GM13977 (cell line): ENCODE measurements at places on chromosomes 13 and 19.

GRCh38 chr19:13401388-13401787, 104.9 kb downstream of the CACNA1A start:
- DNase-seq, result no peak

GRCh38 chr13:110942248-110942981, 27.5 kb upstream of the ANKRD10 start:
- no peak for DNase-seq

DNA sequence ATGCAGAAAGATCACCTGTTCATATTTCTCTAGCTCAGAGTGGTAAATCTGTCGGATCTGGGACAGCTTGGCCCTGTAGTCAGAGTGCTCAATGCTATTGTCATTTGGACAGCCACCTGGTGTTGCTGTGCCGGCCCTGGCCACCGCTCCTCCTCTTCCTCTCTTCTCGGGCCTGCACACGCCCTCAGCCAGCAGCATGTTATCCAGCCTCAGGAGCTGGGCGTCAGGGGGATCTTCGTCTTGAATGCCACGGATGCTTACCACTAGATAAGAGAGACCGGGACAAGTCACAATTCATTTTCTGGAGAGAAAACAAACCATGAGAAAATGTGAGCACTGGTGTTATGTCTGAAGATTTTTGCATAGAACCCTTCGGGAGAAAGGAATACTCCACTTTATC, 32.5 kb downstream of the CILP2 start:
- DNase-seq, result no peak

GRCh38 chr19:45919678-45920077, 5.1 kb upstream of the NANOS2 start:
- DNase-seq, result no peak

DNA sequence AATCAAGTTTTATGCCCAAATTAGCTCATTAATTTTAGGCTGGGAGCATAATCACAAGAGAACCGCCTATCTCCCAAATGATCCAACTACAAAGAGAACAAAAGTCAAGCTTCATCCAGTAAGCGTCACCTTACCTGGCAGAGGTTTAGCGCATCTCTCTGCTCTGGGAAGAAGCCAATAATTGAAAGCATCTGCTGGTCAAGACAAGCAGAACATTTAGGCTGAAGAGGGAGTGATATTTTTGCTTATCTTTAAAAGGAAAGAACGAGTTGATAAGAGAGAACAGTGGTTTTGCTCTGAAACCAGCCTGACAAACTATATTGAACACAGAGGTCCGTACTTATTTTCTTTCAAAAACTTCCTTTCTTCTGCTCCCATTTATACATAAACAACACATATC, 242.1 kb downstream of the ENOX1 start:
- no peak for DNase-seq

DNA sequence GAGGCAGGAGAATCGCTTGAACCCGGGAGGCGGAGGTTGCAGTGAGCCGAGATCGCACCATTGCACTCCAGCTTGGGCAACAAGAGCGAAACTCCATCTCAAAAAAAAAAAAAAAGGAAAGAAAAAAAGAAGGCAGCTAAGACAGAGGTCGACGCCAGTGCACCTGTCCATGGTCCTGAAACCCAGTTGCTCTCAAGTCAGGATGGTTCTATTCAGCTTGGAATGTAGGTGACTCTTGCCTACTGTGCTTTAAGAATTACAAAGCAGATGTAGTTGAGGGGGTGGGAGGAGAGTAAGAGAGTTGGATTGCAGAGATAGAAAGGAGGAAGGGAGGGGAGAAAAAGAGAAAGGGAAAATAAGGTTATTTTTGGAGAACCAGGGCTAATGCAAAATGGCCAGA, 18.7 kb downstream of the CACNG7 start:
- no peak for DNase-seq

- DNase-seq, result peak; percentile 62
These were observed 24.4 kb downstream of the SLC25A15 start for GRCh38 chr13:40813667-40814454.

DNA sequence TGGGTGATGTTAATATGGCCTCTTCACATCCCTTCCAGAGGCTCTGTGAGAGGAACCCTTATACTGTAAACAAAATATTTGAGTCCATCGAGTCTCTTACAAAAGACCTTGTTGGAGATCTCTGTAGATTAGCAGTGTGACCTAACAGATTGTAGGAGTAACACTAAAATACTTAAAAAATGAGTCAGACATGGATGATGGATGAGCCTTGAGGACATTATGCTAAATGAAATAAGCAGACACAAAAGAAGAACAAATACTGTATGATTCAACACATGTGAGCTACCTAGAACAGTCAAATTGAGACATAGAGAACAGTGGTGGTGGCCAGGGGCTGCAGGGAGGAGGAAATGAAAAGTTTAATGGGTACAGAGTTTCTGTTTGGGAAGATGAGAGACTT, 152.2 kb upstream of the UBL3 start:
- no peak for DNase-seq

DNA sequence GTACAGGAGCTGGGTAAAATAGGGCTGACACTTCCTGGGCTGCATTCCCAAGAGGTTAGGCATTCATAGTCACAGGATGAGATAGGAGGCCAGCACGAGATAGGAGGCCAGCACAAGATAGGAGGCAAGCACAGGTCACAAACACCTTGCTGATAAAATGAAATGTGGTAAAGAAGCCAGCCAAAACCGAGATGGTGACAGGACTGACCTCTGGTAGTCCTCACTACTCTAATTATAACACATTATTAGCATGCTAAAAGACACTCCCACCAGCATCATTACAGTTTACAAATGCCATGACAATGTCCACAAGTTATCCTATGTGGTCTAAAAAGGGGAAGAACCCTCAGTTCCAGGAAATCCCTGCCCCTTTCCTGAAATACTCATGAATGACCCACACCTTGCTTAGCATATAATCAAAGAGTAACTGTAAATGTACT, 20.9 kb upstream of the IGSF23 start:
- DNase-seq, result no peak

DNA sequence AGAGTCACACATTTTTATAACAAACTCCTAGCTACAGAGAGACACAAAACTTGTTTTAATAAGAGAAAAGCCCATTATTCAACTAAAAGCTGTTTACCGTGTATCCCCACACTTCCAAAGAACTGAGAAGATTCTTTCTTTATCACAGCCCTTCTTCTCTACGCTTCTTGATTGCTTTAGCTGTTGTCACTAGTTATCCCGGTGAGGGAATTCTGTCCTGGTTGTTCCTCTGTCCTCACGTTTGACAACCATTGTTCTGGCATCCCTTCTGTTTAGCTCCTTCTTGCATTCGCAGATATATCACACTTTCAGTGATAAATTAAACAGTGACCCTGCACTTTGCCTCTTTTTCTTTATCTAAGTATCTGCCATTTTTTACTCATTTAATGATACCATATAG, 1035.1 kb upstream of the PCDH20 start:
- DNase-seq, result no peak

DNA sequence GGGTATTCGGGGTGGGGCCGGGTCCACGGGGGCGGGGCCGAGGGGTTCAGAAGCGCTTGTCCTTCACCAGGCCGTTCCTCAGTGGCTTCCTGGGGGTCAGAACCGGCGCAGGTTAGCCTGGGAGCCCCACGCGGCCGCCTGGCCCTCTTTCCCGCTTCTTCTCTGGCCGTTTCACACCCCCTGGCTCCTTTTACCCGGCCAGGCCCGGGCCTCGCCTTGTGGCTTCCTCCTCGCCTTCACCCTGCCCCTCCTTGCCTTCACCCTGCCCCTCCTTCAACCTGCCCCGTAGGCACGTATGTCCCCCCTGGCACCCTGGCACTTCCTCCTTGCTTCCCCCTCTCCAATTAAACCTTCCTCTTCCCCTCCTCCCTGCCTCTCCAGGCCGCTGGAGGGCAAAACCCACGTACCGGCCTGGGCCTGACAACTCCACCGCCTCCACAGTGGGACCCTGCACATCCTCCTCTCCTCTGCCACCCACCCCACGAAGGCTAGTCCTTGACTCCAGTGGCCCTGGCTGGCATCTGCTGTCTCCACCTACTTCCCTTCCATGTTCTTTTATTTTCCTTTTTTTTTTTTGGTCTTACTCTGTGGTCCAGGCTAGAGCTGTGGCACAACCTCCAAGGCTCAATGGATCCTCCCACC, 25.3 kb downstream of the CERS1 start:
- DNase-seq, result peak; percentile 43

- no peak for DNase-seq
These were observed 4.8 kb downstream of the ADPRHL1 start for GRCh38 chr13:113448545-113448884.

DNA sequence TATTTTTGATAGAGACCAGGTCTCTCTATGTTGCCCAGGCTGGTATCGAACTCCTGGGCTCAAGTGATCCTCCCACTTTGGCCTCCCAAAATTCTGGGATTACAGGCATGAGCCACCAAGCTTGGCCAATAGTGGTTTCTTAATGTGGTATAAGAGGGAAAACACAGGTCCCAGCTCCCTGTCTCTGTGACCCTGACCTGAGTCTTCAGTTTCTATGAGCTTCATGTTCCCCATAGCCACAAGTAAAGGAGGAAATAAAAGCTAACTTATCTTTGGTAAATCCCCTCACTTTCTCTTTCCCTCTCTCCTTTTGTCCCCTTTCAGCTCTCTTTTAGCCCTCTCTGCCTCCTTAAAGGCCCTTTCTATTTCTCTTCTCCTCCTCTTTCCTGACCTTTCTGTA, 50.3 kb downstream of the ABCC4 start:
- DNase-seq, result no peak

DNA sequence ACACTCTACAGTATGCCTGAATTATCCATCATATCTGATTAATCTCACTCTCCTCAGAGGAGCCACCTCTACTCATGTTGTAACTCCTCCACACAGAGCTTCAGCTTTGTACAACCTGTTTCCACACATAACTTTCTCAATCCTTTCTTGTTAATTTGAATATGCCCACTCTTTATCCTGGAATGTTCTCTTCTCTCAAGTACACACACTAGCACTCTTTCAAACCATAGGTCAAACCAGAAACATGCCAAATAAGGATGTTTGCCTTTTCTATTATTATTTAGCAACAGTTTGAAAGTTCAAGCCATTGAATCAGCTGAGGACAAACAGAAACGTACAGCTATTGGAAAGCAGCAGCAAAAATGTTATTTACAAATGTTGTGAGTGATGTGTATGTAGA, 110.3 kb downstream of the MIPEP start:
- no peak for DNase-seq

DNA sequence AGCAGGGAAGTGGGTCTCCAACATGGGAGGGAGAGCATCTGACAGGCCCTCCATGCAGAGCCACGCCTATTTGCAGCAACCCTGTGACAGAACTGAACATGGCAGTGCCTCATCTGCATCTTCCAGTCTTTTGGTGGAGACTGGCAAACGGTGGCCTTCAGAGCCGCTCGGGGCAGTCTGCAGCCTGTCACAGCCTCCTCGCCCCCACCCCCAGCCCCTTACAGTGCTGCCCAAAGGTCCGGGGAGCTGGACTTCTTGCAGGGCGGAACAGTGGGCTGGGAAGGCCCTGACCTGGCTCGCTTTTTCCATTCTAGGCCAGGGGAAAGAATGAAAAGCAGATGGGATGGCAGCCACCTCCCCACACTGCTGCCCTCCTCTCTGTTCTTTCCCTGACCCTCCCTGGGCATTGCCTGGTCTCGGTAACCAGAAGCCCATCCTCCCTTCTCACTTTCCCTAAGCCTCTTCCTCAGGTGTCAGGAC, 2.7 kb downstream of the CALM3 start:
- no peak for DNase-seq

DNA sequence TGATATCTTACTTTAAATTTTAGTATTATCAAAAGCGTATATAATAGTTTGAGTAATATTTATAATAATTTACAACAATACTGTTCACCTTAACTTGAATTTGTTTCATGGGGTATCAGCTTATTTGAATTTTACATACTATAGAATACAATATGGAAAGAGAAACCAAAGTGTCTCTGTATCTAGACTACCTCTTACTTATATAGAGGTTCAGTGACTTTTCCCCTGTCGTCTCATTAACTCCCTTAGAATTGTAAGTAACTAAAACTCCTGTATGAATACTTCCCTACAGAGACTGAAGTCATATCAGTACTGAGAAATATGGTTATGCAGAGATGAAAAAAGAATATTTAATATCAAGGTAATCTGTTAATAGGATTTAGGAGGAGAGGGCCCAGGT, 26.8 kb downstream of the COG6 start:
- DNase-seq, result no peak

- no peak for DNase-seq
These were observed 23.4 kb downstream of the FBN3 start for GRCh38 chr19:8126008-8126407.

GRCh38 chr19:32203161-32203560, 142.2 kb upstream of the ZNF507 start:
- DNase-seq, result no peak

- DNase-seq, result peak; percentile 78
These were observed 17.9 kb upstream of the ZDHHC20 start for GRCh38 chr13:21476893-21477472.
